ENCODE measurements at places on chromosomes 5 and 9. TPM values are rescaled to one million over a fixed set of nuclear protein-coding genes. Genes with fewer than 3 reads are reported as not detected.

Gene AHRR
- total RNA-seq, result 2.8 TPM

Gene XPA
- 32.6 TPM for total RNA-seq

Gene ANKRD20A1
- total RNA-seq, result 5.9 TPM

Gene THBS4
- total RNA-seq, result 3.4 TPM

Gene ADRA1B
- total RNA-seq, result 1.3 TPM

Gene BTNL8
- total RNA-seq, result not detected

Gene C5orf52
- total RNA-seq, result not detected

Gene ZNF354C
- total RNA-seq, result 52.6 TPM

Gene PCDHA11
- 80.4 TPM for total RNA-seq

Gene SPATA24
- total RNA-seq, result 6.6 TPM

Gene CNTNAP3
- total RNA-seq, result 84.8 TPM

Gene IGFBPL1
- 90.5 TPM for total RNA-seq

Gene AMBP
- not detected for total RNA-seq

Gene ANGPTL2
- total RNA-seq, result 1.9 TPM

Gene MYMK
- not detected for total RNA-seq

Gene CCDC171
- 75.1 TPM for total RNA-seq

Gene GDA
- total RNA-seq, result 36.0 TPM

Gene GGTA1
- 1.9 TPM for total RNA-seq

Gene JMY
- total RNA-seq, result 46.0 TPM

Gene KCNMB1
- not detected for total RNA-seq

Gene RNF208
- total RNA-seq, result 1.9 TPM

Gene ZNF454
- total RNA-seq, result 25.4 TPM

Gene ITGA2
- total RNA-seq, result 5.9 TPM

Gene GADD45G
- 13.8 TPM for total RNA-seq

Gene EXOC3
- 38.5 TPM for total RNA-seq

Gene PPP3R2
- 0.63 TPM for total RNA-seq

Gene FBXW2
- total RNA-seq, result 61.7 TPM
